T-helper 22 cell (primary cell): ENCODE measurements at places on chromosomes 7 and 10.

DNA sequence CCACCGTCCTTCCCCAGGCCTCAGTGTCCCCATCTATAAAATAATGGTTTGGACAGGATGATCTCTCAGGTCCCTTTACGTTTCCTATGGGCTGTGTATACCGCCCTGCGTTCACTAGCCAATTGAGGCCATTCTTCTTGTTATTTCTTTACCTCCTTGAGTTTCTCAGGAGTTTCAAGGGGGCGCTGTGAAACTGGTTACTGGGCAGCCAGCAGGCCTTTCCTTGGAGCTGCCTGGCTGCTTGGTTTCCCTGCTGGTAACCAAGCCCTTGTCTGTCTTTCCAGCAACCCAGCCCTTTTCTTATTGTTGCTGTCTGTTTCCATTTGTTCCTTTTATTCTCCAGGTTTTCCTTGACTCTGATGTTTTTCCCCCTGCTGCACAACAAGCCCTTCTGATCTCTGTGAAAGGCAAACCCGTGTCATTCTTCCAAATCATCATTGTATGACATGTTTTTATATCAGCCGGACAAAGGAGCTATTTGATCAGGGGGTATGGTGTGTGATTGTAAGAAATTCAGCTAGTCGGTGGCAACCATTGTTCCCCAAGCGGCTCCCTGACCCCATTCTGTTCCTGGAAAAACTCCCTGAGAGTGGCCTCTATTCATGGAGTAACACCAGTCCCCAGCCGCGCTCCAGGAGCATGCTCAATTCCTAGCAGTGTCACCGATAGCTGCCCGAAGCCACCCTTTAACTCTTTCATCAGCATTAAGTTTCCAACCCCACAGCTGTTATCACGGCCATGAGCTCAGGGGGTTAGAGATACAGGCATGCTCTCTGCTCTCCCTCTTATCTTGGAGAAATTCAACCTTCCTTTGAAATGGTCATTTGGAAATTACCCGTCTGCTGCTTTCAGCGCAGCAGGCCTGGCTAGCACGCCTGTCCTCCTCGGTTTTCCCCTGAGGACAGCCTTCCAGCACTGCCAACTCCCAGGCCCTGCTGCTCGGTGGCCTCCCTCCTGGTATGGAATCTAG, 26.6 kb downstream of the FGF8 start:
- no peak for DNase-seq

- DNase-seq, result no peak
Observed at GRCh38 chr10:112209684-112210131, 26.1 kb upstream of the GPAM start.

GRCh38 chr10:76719006-76719405, 918.6 kb downstream of the KCNMA1 start:
- no peak for DNase-seq

GRCh38 chr10:26502986-26503385, 64.8 kb downstream of the APBB1IP start:
- no peak for DNase-seq
